MCF 10A (cell line): ENCODE measurements at places on chromosomes 13 and 19.

GRCh38 chr19:1355568-1356507 is 27.9 kb upstream of the NDUFS7 start:
- DNase-seq: no peak
- peaks cover 8% of the 10 kb centered on the region for H3K4me1 ChIP-seq
- no peaks in the 10 kb centered on the region for H3K27me3 ChIP-seq
- H3K4me3 ChIP-seq: peak overlapping the region; percentile 79

GRCh38 chr13:28408235-28408848 is 86.6 kb downstream of the FLT1 start:
- H3K27me3 ChIP-seq: peaks cover 26% of the 10 kb centered on the region
- H3K36me3 ChIP-seq: no peaks in the 10 kb centered on the region
- H3K4me1 ChIP-seq: no peaks in the 10 kb centered on the region

- no peaks in the 10 kb centered on the region for H3K36me3 ChIP-seq
- no peaks in the 10 kb centered on the region for H3K4me1 ChIP-seq
- no peak overlapping the region for H3K27ac ChIP-seq
- H3K4me3 ChIP-seq: no peak overlapping the region
- DNase-seq: no peak
- peaks cover 13% of the 10 kb centered on the region for H3K27me3 ChIP-seq
Measured at GRCh38 chr19:48310227-48310626, 15.1 kb upstream of the EMP3 start.

- H3K27ac ChIP-seq: no peak overlapping the region
- no peaks in the 10 kb centered on the region for H3K4me1 ChIP-seq
- H3K36me3 ChIP-seq: peaks cover 26% of the 10 kb centered on the region
- DNase-seq: no peak
- H3K4me3 ChIP-seq: no peak overlapping the region
Measured at GRCh38 chr13:41756198-41756880, 204.6 kb downstream of the VWA8 start.

GRCh38 chr19:1624458-1624857 is 19.2 kb upstream of the UQCR11 start:
- H3K27ac ChIP-seq: peak overlapping the region; percentile 12
- no peak overlapping the region for H3K4me3 ChIP-seq
- DNase-seq: peak; percentile 35
- H3K27me3 ChIP-seq: no peaks in the 10 kb centered on the region
- H3K36me3 ChIP-seq: peaks cover 26% of the 10 kb centered on the region
- H3K4me1 ChIP-seq: no peaks in the 10 kb centered on the region

- H3K27me3 ChIP-seq: no peaks in the 10 kb centered on the region
- no peaks in the 10 kb centered on the region for H3K4me1 ChIP-seq
- H3K27ac ChIP-seq: no peak overlapping the region
Measured at GRCh38 chr19:14342809-14343208, 38.4 kb upstream of the ADGRE5 start.
